Activated CD4-positive, alpha-beta memory T cell treated with anti-CD3 and anti-CD28 coated beads for 36 hours (primary cell): ENCODE measurements at places on chromosomes 12 and 14. TPM values are rescaled to one million over a fixed set of nuclear protein-coding genes. Genes with fewer than 3 reads are reported as not detected.

The TOMM20L gene
- not detected for total RNA-seq

The PLA2G1B gene
- not detected for total RNA-seq

The KLRD1 gene
- total RNA-seq: 0.26 TPM

The HRK gene
- not detected for total RNA-seq

The DHRS2 gene
- total RNA-seq: 2.5 TPM

GRCh38 chr12:110554184-110554583, 28.9 kb downstream of the PPTC7 start:
- no peak overlapping the region for H3K27ac ChIP-seq
- H3K27me3 ChIP-seq: no peaks in the 10 kb centered on the region
- DNase-seq: no peak
- H3K4me3 ChIP-seq: no peak overlapping the region

- no peak for DNase-seq
- no peaks in the 10 kb centered on the region for H3K36me3 ChIP-seq
- no peak overlapping the region for H3K4me3 ChIP-seq
- no peaks in the 10 kb centered on the region for H3K27me3 ChIP-seq
- no peak overlapping the region for H3K27ac ChIP-seq
- H3K4me1 ChIP-seq: peaks cover 22% of the 10 kb centered on the region
Measured at GRCh38 chr12:27186022-27186839, 57.9 kb upstream of the STK38L start.

GRCh38 chr14:72553656-72554055, 340.2 kb downstream of the DPF3 start:
- H3K4me1 ChIP-seq: no peaks in the 10 kb centered on the region
- no peak for DNase-seq
- no peak overlapping the region for H3K27ac ChIP-seq
- H3K4me3 ChIP-seq: no peak overlapping the region

- no peak overlapping the region for H3K27ac ChIP-seq
- peaks cover 6% of the 10 kb centered on the region for H3K4me1 ChIP-seq
- no peaks in the 10 kb centered on the region for H3K27me3 ChIP-seq
- no peak overlapping the region for H3K4me3 ChIP-seq
Measured at GRCh38 chr12:48441069-48441468, 31.3 kb upstream of the ANP32D start.

GRCh38 chr14:36208690-36209278, 32.3 kb upstream of the PTCSC3 start:
- no peaks in the 10 kb centered on the region for H3K36me3 ChIP-seq
- no peak overlapping the region for H3K27ac ChIP-seq
- no peak for DNase-seq
- no peak overlapping the region for H3K4me3 ChIP-seq

GRCh38 chr14:40417777-40418401, 985.7 kb upstream of the FBXO33 start:
- no peak overlapping the region for H3K27ac ChIP-seq
- no peaks in the 10 kb centered on the region for H3K4me1 ChIP-seq
- H3K27me3 ChIP-seq: no peaks in the 10 kb centered on the region
- peak; percentile 18 for DNase-seq
- no peak overlapping the region for H3K4me3 ChIP-seq

DNA sequence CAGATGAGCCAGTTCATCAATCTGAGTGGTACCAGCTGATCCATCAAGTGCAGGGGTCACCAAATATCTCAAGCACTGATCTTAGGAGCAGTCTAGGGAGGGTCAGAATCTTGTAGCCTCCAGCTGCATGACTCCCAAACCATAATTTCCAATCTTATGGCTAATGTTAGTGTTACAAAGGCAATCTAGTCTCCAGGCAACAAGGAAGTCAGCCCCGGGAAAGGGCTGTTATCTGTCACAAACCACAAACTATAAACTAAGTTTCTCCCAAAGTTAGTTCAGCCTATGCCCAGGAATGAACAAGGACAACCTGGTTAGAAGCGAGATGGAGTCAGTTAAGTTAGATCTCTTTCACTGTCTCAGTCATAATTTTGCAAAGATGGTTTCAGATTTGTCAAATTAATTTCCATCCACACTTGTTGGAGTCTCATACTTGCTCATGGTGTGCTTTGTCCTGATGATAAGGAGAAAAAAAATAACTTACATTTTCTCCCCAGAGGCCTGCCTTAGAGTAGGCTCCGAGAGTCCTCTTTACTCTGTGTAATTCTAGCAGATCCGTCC, 3.9 kb upstream of the ABHD4 start:
- peaks cover 40% of the 10 kb centered on the region for H3K4me1 ChIP-seq
- H3K27ac ChIP-seq: no peak overlapping the region
- no peak for DNase-seq
- H3K4me3 ChIP-seq: no peak overlapping the region

DNA sequence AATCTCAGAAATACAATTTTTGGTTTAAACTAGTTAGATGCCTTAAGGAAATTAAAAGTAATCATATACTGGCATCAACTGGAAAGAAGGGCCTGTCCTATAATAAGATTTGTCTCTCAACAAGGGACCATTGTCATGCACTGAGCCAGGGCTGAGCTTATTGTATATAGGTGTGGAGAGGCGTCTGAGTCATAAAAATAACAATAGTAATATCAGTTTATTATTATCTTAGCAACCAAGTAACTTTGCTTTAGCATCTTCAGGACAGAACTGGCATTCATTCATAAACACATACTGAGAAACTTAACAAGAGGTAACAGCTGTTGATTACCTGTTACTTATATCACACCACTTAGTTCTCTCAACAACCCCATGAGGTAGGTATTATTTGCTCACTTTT, 7.1 kb downstream of the KRT75 start:
- no peaks in the 10 kb centered on the region for H3K4me1 ChIP-seq
- H3K36me3 ChIP-seq: no peaks in the 10 kb centered on the region
- H3K4me3 ChIP-seq: no peak overlapping the region
- H3K27ac ChIP-seq: no peak overlapping the region

GRCh38 chr14:96249029-96249428, 7.0 kb upstream of the BDKRB1 start:
- H3K36me3 ChIP-seq: no peaks in the 10 kb centered on the region
- DNase-seq: no peak
- H3K27ac ChIP-seq: no peak overlapping the region
- no peak overlapping the region for H3K4me3 ChIP-seq
- H3K27me3 ChIP-seq: peaks cover 19% of the 10 kb centered on the region

- H3K36me3 ChIP-seq: no peaks in the 10 kb centered on the region
- DNase-seq: peak; percentile 90
- H3K4me3 ChIP-seq: no peak overlapping the region
- peaks cover 31% of the 10 kb centered on the region for H3K4me1 ChIP-seq
- H3K27ac ChIP-seq: no peak overlapping the region
Measured at GRCh38 chr12:57213058-57213715, 3.4 kb upstream of the NXPH4 start.

GRCh38 chr12:107469011-107469410, 216.6 kb upstream of the PWP1 start:
- no peaks in the 10 kb centered on the region for H3K36me3 ChIP-seq
- no peak overlapping the region for H3K4me3 ChIP-seq
- no peaks in the 10 kb centered on the region for H3K27me3 ChIP-seq
- peaks cover 5% of the 10 kb centered on the region for H3K4me1 ChIP-seq
- no peak overlapping the region for H3K27ac ChIP-seq
- DNase-seq: no peak

DNA sequence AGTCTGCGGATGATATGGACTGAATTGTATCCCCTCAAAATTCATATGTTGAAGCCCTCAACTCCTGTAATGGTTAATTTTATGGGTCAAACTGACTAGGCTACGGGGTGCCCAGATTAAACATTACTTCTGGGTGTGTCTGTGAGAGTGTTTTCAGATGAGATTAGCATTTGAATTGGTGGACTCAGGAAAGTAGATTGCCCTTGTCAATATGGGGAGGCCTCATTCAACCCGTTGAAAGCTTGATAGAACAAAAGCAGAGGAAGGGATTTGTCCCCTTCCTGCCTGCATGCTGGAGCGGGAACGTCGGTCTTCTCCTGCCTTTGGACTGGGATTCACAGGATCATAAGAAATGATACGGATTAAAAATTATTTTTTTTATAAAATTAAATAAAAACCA, 84.5 kb downstream of the BBS10 start:
- H3K27ac ChIP-seq: no peak overlapping the region
- peaks cover 21% of the 10 kb centered on the region for H3K27me3 ChIP-seq
- DNase-seq: no peak
- no peaks in the 10 kb centered on the region for H3K4me1 ChIP-seq
- H3K4me3 ChIP-seq: no peak overlapping the region
